Cardiac muscle cell (in vitro differentiated cells and primary cell): ENCODE measurements at places on chromosomes 1 and 21.

- no peak for DNase-seq
These were observed 86.7 kb downstream of the PEX14 start for GRCh38 chr1:10561497-10561896.

DNA sequence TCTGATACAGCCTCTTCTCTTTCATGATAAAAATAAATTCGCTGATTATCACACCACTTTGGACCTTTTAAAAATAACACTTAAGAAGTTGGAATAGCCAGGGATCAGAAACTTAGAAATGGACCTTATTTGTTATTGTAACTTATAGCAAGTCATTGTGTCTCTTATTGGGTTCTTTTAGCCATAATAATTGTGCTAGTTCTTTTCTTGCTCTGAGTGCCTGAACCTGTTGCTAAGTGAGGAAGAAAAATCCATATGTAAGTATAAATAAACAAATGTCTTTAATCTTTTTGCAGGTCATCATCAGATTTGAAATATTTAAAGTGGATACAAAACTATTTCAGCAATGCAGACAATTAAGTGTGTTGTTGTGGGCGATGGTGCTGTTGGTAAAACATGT is 25.6 kb downstream of the CDC42 start:
- no peak for DNase-seq

DNA sequence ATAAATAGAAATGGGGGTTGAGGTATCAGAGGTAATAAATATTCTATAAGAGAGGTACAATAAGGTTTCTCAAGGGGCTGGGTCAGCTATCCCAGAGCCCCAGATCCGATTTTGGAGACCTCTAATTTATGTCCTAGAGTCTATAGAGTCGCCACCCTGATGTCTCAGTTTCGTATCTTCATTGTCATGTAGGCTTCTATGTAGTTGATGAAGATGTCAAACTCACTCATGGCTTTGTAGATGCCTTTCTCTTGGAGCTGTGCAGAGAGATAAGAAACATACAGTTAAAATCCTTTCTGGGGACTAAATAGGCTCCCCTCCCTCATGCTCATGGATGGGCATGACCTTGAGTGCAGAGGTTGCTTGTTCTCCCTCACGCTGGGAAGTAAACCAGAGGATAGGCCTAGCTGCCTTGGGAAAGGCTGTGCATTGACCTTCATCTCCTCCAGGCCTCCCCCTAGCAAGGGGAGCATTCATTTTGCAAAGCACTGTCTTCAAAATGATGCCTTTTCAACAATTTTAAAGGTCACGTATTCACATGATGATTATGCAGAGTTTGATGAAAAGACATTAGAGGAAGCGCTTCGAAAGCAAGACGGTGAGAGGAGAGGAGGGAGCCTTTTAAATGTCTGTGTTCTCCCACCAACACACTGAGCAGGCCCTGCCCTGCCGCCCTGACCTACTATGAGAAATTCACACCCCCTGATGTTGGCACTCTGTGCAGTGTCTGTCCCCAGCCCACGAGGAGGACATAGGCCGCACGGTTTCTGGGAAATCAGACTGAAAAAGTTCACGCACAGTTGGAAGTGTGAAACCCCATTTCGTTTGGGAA is 1.9 kb upstream of the IL19 start:
- DNase-seq = no peak

DNA sequence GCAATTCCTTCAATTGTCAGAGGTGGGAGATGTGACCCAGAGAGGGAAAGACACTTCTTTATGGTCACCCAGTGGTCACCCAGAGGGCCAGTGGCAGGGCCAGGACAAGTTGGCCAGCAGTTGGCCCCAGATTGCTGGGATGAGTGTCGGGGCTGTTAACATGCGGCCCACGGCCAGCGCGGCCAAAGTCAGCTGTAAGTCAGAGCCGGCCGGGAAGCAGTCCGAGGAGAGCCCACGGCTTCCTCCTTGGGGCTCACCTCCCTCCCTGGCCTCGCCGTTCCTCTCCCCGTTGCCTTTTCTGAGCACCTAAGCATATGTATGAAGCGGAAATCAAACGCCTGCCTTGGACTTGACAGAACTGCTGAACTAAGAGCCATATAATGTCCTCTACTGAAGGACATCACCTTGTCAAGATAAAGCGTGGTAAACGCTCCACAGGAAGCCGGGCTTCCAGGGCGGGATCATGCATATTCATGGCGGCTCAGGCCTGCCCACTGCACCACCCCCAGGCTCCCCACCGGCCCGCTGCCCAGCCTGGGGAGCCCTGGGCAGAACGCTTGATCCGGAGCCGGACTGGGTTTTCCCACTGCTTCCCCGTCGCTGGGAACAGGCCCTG is 245.4 kb upstream of the POU3F1 start:
- DNase-seq = peak; percentile 18

DNA sequence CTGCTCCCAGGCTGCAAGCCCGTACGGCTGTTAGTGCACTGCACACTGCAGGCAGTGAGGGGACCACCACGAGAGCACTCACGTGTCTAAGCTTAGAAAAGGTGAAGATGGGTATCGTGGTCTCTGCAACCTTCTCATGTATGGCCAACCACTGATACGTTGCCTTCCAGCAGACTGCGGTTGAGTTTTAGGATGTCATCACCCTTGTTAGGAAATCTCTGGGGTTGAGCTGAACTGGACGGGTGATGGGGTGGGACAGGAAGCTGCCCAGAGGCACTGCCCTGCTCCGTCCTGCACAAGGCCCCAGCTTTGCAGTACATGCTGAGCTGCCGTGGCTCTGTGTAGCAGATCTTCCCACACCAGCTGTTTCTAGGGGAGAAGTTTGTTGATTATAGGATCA is 43.3 kb downstream of the FAAP20 start:
- no peak for DNase-seq

GRCh38 chr21:16423921-16424320 is 694.1 kb downstream of the USP25 start:
- DNase-seq = no peak

DNA sequence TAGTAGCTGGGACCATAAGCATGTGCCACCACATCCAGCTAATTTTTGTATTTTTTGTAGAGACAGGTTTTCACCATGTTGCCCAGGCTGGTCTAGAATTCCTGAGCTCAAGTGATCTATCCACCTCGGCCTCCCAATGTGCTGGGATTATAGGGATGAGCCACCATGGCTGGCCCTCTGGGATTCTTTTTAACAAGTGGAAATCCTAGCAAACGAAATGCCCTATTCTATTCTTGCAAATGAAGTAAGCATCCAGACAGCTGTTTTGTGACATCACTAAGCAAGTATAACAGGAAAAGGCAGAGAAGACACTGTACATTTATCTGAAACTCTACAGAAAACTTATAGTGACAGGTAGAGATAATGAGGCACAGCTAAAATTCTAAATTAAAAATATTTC is 86.4 kb downstream of the DDAH1 start:
- DNase-seq = no peak

GRCh38 chr21:31310750-31311149 is 33.3 kb downstream of the TIAM1 start:
- DNase-seq = no peak

GRCh38 chr1:247528812-247529474 is 7.3 kb downstream of the OR2C3 start:
- DNase-seq = no peak

DNA sequence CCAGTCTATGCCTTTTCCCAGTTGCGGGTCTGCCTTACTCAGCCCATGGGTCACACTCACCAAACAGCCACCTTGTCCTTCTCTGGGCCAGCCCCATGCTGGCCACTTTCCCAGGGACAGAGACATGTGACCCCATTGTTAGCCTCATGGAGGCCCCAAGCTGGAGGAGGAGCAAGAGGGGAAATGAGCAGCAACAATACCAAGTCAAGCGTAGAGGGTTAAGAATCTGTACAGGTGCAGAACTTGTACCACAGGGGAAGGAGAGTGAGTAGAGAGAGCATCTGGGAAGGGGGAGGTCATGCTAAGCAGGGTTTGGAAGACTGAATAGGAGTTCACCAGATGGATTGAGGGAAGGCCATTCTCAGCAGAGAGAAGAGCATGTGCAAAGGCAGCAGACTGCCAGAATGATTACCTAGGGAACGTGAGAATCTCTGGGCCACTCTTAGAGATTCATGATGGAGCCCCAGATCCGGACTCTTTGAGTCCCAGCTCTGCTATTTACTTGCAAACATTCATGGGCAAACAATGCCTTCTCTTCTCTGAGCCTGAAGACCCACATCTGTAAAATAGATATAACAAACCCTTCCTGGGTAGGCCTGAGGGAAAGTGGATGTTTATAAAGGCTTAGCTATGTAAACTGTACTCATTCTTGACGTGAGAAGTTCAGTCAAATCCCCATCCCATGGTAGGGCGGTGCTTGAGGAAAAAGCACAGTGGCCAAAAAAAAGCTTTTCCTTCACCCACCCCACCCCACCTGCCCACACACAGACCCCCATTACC is 2.8 kb upstream of the SLC2A1 start:
- DNase-seq = no peak

DNA sequence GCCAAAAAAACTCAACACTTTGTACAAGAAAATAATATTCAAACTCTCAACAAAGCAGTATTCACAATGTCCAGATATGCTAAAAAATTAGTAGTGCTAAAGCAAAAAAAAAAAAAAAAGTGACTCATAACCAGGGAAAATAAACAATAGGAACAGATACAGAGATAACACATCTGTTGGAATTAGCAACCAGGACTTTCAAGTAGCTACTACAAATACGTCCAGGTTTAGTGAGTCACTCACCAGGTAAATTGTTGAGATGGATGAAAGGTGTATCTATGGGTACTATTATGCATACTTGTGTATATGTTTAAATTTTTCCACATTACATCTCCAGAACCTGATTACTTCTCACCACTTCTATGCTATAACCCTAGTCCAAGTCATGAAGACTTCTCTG is 144.8 kb upstream of the SLC35F3 start:
- DNase-seq = no peak

- DNase-seq = no peak
These were observed 30.9 kb downstream of the ERG start for GRCh38 chr21:38467374-38467773.

DNA sequence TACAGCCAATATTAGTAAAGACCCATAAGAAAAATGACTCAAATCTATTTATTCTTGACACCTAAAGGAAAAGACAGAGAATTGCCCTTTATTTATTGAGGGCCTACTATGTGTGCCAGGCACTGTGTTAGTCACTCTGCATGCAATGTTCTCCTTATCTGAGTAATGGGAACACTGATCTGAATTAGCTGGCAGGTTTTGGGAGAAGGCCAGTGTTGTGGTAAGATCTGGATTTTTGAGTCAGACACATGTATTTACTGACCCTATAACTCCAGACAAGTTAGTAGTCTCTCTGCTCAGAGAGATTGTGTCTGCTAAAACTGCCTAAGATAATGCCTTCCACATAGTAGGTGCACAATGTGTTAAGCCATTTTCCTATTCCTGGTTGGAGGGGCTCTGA is 17.3 kb downstream of the LCE4A start:
- no peak for DNase-seq

- no peak for DNase-seq
These were observed 88.3 kb downstream of the HHIPL2 start for GRCh38 chr1:222459652-222460051.

- DNase-seq = no peak
These were observed 27.0 kb downstream of the ANKRD13C start for GRCh38 chr1:70327306-70328076.

GRCh38 chr1:90726425-90726985 is 9.4 kb upstream of the BARHL2 start:
- DNase-seq = no peak

- DNase-seq = no peak
These were observed 17.4 kb downstream of the CNST start for GRCh38 chr1:246583448-246584185.

DNA sequence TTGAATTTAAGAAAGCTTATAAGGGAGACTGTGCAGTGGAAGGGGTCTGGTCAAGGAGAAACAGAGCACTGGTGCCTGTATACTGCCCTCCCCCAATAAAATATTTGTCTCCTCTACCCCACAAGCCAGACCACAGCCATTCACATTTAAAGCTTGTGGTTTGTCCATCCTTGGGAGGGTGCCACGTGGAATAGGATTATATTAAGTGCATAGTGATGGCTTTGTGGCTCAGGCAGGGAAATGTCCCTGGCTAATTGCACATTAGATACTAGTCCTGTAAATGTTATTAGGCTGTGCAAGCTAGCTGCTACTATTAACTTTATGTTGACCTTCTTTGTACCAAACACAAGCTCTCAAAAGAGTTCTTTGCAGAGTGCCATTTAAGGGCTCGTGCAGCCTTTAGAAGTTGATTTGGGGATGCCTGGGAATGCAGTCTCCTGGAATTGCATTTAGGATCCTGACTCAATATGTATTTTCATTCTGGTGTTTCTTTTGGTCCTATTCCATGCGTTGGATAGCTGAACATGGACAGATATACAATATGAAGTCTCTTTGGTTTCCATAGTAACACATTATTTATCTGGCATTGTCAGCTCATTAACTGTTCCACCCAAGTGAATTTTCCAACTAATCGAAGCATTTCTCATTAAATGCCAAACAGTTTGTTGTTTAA is 210.6 kb downstream of the ROR1 start:
- DNase-seq = peak; percentile 50

DNA sequence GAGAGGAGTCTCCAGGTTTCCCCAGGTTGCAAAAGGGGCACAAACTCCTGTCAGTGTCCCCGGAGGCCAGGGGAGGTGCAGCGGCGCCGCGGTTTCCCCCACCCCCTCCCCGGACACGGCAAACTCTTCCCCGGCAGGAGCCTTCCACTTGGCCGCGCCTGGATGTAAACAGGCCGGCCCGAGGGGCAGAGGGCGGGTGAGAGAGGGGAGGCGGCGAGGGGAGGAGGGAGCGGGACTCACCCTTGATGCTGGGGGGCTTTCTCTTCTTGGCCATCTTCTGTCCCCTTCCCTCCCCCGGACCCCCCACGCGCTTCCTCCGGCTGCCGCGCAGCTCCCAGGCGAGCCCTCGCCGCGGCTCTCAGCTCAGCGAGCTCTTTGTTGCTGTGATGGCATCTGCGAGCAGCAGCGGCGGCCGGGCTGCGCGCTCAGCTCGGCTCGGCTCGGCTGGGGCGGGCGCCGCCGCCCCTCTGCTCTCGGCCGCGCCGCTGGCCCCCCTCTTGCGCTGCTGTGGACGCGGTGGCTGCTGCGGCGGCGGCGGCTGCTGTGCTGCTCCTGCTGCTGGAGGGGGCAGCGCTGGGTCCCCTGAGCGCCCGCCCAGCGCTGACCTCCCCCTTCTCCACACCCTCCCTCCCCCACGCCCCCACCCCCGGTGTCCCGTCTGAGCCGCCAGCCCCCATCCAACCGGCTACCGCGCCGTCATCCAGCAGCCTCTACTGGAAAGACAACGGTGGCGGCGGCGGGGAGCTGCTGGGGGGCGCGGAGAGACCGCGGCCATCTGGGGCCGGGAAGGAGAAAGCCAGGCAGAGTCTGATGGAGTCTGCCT is 4.9 kb upstream of the SLC44A5 start:
- peak; percentile 51 for DNase-seq

- no peak for DNase-seq
These were observed 84.4 kb downstream of the ADARB1 start for GRCh38 chr21:45158491-45159423.
